ENCODE measurements at places on chromosomes 5 and 9.

GRCh38 chr5:111389390-111390082, 122.8 kb downstream of the STARD4 start:
- DNase-seq, result peak; percentile 33

GRCh38 chr5:131774652-131775367, 22.0 kb downstream of the FNIP1 start:
- DNase-seq, result no peak

DNA sequence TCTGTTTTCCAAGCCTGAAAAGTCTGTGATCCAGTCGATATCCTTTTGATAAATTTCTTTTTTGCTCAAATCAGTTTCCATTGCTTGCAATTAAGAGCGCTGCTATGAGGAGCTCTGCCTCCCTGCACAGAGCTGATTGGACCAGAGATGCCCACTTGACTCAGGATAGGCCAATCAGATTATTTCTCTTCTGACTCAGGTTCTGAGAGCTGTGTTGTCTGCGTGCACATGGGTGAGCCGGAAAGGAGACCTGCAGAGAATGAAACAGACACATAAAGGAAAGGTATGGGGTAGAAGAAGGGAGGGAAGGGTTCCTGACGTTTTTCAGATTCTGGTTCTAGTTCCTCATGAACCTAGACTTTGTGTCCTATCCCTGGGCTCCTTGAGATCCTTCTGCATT, 15.8 kb upstream of the FABP6 start:
- DNase-seq, result no peak

DNA sequence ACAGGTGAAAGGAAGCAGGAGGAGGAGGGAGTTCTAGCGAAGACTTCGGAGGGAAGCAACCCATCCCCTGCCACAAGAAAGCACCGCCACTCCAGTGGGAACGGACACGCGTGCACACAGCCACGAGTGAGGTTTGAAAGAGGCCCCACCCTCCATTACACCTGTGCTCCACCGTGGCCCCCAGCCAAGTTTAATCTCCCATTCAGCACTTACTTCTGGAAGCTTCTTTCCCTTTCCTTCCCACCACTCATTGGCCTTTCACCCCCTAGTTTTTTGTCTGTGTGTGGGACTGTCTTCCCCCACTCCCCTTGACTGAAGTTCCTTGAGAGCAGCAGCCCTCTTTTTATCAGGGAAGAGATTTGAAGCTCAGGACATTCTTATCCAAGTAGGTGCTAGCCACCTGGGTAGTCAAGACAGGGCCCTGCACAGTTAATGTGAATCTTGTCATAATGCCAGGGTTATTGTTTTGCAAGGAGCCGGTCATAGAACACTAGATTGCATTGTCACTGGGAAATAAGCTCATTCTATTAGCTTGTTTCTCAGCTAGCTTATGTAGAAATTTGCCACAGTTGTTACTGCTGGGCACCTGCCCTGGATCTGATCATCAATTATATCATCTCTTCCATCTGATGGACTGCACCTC, 256.0 kb downstream of the DOCK8 start:
- DNase-seq, result peak; percentile 26

DNA sequence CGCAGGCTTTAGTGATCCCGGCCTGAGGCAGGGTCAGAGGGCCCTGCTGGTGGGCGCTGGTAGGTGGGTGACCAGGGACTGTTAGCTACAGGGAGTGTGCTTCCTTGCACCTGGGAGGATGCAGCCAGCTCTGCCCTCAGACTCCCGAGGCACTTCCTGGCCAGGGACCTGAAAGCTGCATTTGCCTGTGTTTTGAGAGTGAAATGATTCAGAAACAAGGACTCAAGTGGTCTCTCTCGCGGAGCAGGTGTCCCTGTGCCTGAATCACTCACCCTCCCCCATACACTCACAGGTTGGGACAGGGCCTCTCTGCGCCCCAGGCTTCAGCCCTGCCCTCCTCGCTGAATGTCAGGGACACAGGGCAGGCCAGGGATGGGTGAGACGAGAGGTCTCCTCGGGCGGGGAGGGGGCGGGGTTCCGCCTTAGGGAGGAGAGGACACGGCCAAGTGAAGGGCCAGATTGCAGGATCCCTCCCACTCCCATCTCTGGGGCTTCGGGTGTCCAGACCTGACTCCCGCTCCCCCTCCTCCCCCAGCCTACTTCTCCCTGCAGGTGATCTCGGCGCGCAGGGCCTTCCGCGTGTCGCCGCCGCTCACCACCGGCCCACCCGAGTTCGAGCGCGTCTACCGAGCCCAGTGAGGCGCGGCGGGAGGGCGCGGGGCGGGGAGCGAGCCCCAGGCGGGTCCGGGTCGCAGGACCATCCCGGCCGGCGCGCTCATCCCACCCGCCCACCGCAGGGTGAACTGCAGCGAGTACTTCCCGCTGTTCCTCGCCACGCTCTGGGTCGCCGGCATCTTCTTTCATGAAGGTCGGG, 1.5 kb downstream of the LTC4S start:
- peak; percentile 36 for DNase-seq

DNA sequence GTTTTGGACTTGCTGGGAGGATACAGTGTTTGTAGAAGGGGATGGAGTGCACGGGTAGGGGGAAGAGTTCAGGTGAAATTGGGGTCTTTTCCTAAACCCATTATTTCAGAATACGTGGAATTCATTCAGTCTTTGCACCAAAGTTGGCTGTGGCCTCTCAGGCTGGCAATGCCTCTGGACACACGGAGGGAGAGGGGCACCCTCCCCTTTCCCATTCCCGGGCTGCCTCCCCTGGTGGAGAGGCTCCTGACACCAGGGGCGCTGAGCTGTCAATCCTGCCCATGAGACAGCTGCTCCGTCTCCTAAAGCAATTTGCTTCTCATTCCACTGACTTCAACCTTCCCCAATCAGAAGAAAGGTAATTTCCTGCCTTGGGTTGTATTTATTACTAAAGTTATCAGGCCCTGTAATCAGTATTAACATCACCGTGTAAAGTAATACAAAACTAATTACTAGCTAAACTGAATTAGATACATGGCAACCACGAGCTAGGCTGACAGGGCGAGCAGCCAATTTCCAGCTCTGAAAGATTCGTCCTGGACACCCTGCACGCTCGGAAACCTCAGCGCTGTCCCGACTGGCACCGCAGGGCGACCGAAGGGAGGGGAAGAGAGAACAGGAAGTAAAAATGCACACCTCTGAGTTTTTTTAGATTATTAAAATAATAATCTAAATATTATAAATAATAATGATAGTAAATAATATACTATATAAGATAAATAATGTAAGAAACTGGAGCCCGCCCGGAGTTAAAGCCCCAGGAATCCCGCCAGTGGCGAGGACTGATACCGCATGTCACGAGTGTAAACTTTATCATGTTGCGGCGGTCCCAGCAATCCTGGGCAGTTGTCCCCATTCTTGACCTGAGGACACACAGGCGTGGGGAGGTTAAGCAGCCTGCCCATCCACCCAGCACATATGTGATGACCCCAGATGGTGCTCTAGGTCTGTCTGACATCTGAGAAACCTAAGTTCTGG, 6.9 kb upstream of the OLFM1 start:
- no peak for DNase-seq

DNA sequence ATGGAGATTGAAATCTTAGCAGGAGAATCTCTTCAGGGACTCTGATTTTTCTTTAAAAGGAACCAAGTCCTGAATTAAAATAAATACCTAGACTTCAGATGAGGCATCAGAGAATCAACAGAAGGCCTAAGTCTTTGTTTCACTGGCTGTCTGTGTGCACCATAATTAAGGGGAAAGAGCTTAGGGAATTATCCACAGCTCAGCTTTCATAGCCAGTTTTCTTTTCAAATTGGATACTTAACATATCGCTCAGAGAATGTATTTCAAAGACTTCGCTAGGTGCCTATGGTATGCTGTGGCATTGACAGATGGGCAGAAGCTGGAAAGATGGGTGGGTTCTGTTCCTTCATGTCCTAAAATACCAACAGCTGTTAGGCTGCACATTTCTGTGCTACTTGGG, 325.8 kb downstream of the TMEM38B start:
- no peak for DNase-seq

GRCh38 chr5:90133941-90134340, 275.6 kb downstream of the CETN3 start:
- DNase-seq, result no peak

GRCh38 chr5:67404256-67405100, 207.9 kb upstream of the CD180 start:
- no peak for DNase-seq

DNA sequence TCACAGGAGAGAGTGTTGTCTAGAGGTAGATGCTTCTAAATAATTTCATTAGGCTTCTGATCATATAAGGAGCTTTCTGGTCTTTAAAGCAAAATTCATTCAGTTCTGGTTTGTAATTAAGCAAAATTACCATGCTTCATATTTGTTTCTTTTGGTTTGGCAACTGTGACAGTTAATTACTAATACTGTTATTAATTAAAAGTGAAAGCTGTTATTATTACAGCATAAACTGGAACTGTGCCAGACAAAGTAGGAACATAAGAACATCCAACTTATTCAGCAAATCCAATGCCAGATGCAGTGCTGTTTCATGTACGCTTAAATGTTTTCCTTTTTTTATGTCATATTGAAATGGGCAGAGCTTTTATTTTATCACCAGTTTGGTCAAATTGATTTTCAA, 70.4 kb upstream of the DAB2 start:
- DNase-seq, result no peak

DNA sequence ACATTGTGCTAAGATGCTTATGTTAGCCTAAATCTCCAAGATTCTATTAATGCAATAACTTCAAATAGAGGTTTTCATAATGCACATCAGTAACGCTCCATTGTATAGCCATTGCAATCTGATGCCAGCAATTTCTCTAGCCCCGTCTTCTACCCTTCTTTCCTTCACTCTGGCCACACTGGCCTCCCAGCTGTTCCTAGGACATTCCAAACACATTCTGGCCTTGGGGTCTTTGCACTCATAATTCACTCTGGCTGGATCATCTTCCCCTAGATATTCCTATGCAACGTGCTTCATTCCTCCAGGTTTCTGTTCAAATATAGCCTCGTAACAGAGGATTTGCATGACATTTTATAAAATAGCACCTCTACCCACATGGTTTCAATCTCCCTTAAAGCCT, 23.3 kb downstream of the FAM81B start:
- no peak for DNase-seq

DNA sequence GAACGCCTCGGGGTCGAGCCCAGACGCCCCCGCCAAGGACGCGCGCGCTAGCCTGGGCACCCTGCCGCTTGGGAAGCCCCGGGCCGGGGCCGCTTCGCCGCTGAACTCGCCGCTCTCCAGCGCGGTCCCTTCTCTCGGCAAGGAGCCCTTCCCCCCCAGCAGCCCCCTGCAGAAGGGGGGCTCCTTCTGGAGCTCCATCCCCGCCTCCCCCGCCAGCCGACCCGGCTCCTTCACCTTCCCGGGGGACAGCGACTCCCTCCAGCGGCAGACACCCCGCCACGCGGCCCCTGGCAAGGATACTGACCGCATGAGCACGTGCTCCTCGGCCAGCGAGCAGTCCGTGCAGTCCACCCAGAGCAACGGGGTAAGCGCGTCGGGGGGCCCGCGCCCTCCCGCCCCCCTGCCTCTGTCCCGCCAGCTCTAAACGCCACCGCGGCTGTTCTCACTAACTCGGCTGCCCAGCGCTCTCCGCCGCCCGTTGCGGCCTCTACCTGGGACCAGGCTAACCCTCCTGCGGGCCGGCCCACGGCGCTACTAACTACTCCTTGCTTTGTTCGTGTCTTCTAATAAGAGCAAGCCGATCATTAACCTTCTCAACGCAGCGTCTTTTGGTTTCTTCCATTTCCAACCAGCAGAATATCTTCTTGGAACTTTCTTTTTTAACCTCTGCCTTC, 93.6 kb upstream of the OTULINL start:
- DNase-seq, result no peak

DNA sequence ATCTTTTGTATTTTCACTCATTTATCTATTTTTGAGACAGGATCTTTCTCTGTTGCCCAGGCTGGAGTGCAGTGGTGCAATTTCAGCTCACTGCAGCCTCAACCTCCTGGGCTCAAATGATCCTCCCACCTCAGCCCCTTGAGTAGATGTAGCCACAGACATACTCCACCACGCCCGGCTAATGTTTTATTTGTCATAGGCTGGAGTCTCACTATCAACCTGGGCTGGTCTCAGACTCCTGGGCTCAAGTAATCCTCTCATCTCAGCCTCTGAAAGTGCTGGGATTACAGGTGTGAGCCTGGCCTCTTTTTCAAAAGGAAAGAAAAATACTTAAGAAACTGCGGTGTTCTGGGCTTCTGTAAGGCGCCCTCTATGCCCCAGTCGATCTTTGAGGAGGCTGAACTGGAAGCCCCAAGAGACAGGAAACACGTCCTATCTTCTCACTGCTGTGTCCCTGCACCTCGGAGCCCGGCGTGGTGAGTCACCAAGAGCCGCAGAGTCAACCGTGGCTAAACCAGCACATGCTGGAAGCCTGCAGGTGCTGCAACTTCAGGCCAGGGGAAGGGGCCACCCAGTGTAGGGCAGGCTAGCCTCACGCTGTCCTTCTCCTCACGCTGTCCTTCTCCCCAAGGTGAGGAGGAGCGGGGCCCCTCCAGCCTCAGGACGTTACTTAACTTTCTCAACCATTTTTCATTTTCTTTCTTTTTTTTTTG, 15.2 kb upstream of the LHX3 start:
- peak; percentile 52 for DNase-seq

GRCh38 chr9:35562895-35563780, 41.9 kb upstream of the TESK1 start:
- DNase-seq, result no peak

GRCh38 chr5:147748590-147748989, 33.9 kb downstream of the JAKMIP2 start:
- no peak for DNase-seq

DNA sequence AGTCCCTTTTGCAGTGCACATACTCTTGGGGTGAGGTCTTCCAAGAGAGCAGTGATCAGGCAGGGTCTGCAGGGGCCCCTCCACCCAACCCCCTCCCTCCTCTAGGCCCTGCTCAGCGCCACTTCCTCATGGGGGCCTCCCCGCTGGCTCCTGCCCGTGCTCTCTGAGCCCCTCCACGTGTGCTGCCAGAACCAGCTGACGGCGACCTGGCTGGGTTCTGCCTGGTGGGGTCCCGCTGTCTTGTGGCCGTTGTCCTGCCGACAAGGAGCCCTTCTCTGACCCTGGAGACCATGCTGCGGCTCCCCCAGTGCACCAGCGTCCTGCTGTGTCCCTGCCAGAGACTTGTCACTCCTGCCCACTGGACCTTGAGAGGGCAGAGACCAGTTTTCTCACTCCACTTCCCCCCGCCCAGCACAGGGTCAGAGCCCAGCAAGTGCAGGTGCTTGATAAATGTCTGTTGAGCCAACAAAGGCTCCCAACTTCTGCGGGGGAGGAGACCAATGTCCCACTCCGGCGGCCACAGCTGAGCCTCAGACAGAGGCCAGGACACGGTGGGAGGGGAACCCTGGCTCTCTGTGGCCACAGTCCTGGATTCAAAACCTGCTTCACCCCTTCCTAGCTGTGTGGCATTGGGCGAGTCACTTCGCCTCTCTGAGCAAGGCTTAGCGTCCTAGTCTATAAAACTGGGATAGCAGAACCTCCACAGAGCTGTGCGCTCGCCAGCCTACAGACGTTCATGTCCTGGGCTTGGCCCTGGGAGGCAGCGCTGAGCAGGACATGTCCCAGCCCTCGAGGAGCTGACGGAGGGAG, 24.8 kb downstream of the SARDH start:
- DNase-seq, result no peak

GRCh38 chr5:79263-79662, 12.7 kb upstream of the PLEKHG4B start:
- DNase-seq, result no peak

GRCh38 chr5:155919126-155919525, 407.8 kb upstream of the SGCD start:
- DNase-seq, result no peak

Data from activated CD4-positive, alpha-beta T cell treated with anti-CD3 and anti-CD28 coated beads for 36 hours (primary cell).